Stimulated activated CD4-positive, alpha-beta T cell treated with anti-CD3 and anti-CD28 coated beads, Interleukin-15, amount 100 ng/mL, for 48 hours (primary cell): ENCODE measurements at places on chromosomes 5 and 9.

- DNase-seq = no peak
Measured at GRCh38 chr9:133167096-133167730, 3.5 kb upstream of the GBGT1 start.

- DNase-seq = no peak
Measured at GRCh38 chr5:107772418-107773310, 101.9 kb upstream of the EFNA5 start.

DNA sequence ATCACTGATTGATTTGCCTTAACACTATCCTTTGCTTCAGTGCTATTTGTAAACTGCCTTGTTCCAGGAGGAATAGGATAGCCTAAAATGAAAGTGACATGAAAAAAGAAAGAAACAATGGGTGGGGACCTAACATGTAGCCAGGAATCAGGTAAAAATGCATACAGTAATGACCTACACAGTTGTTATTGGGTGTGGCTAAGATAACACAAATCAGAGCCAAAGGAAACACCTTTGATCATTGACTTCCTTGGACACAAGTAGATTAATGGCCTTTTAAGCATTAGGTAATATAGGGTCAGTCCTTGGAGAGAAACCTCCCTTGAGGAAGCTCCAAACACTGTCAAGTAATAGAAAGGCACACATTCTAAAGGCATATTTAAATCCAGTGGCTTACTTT lies 220.4 kb downstream of the TRPM3 start:
- DNase-seq = no peak

DNA sequence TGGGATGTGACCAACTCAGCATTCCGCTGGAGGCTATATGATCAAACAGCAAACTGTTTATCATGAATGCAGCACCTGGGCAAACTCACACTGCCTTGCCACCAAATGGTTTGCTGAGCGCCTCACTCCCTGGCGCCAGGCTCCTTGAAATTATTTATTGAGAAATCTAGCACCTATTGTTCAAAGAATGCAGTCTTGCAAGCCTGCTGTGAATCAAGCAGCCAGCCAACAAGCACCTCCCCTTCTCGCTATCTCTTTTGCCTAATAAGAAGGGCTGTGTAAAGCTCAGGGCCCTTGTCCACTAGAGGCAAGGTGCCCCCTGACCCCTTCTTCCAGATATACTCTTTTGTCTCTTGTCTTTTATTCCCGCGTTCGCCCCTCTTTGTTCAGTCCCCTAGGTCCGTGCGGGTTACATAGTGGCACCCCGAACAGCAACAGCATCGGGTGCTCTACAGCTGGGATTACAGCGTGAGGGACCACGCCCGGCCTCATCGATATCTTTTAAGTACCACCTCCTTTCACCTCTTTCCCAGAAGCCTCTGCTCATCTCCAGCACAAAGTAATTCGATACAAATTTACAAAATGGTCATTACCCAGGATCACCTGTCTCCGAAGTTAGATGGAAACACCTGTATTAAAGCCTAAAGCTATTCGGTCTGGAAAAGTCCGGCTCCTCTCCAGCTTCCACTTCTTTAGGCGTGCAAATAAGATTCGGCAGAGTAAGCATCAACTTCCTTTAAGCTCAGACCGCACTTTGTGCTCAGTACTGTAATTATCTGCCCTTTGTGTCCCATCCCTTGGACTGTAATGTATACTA lies 896 bp downstream of the RIGI start:
- DNase-seq = peak; percentile 5

GRCh38 chr9:38451162-38451561 lies 26.9 kb upstream of the IGFBPL1 start:
- no peak for DNase-seq

DNA sequence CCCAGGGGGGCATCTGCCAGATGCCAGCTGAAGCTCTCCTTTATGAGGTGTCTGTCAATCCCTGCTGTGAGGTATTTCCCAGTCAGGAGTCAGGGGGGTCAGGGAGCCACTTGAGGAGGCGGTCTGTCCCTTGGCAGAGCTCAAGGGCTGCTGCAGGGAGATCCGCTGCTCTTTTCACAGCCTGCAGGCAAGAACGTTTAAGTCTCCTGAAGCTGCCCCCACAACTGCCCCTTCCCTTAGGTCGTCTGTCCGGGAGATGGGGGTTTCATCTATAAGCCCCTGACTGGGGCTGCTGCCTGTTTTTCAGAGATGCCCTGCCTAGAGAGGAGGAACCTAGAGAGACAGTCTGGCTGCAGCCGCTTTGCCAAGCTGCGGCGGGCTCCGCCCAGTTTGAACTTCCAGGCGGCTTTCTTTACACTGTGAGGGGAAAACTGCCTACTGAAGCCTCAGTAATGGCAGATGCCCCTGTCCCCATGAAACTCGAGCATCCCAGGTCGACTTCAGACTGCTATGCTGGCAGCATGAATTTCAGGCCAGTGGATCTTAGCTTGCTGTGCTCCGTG lies 148.3 kb downstream of the RPS23 start:
- no peak for DNase-seq

- DNase-seq = no peak
Measured at GRCh38 chr9:27398982-27399653, 102.2 kb upstream of the EQTN start.

DNA sequence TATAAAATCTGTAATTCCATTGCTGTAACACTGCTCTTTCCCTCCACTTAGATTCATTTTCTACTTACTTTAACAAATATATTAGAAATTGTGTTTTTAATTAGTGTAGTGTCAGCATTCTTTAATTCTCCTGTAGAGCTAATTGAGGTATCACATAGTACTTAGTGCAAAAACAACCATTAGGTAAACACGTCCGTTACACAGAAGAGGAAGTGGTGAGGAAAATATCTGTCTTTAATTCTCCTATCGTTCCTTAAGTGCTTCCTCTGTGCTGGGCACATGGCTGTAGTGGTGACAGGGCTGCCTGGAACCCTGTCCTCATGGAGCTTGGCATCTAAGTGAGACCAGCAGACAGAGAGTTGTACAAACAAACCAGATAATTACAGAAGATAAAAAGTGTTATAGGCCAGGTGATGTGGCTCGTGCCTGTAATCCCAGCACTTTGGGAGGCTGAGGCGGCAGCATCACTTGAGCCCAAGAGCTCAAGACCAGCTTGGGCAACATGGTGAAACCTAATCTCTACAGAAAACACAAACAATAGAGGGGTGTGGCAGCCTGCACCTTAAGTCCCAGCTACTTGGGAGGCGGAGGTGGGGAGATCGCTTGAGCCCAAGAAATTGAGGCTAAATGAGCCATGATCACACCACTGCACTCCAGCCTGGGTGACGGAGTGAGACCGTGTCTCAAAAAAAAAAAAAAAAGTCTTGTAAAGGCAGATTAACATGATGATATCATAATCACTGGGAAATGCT lies 36.4 kb downstream of the PARP8 start:
- DNase-seq = no peak

DNA sequence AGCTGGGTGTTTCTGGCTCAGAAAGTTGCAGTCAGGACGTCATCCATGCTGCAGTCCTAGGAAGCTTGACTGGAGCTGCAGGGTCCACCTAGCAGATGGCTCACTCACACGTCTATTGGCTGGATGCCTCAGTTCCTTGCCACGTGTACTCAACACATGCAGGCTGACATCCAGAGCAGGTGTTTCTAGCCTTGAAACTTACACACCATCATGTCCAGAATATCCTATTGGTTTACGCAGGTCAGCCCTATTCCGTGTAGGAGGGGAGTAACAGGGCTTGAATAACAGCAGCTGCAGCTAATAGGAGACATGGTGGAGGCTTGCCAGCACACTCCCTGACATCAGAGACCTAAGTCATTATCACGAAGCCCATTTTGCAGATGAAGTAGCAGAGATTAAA lies 473.5 kb downstream of the ACTL7B start:
- no peak for DNase-seq

DNA sequence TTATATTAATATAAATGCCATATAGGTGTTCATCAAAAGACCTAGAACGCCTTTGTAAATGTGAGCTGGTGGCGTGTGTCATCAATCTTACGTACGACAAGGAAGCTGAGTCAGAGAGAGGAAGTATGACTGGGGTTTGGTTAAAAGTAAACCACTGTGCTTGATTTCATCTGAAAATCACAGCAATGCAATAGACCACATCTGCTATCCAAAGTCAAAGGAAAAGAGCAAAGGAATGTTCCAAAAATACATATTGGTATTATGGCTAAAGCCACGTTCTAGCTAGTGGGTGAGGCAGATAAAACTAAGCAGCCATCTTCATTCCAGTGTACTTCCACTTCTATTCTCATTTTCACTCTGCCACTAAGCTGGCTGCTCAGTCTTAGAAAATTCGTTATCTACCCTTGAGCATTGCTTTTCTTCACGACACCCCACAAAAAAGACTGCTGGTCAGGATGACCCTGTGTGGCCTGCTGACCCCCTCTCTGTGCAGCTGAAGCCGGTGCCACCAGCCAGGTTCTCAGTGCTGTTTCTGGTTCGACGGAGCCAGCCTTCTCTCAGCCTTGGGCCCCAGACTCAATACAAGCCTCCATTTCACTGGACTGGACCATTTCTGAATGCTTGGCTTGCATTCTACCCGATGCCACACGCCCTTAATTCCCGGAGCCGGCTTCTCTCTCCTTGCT lies 23.8 kb downstream of the SHC3 start:
- DNase-seq = no peak

DNA sequence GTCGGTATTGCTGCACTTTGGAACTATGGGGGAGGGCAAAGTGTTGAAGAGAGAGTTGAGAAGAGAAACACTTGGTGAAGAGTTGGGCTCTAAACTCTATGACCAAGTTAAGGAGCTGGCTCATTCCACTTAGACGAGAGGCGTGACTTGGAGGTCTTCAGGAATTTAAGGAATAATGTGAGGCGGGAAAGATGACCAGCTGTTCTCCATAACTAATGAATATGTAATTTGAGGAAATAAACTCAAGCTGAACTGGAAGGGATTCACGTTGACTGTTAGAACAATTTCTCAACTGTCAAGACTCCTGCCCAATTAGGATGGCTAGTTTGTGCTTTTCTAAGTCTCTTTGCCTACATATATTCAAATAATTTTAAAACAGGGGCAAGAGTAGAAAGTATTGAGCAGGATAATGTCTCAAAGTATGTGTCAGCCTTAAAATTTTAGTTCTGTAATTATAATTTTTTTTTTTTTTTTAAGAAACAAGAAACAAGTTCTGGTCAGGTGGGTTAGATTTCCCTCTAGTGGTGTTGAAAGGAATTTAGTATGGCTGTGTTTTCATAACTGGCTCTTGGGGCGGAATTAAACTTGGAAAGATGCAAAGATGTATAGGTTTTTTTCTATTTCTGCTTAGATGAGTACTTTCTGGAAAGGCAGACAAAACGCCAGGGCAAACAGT lies 33.4 kb downstream of the TMEM252 start:
- DNase-seq = no peak

- no peak for DNase-seq
Measured at GRCh38 chr5:57037355-57037754, 85.4 kb upstream of the MIER3 start.

GRCh38 chr9:108156270-108156998 lies 666.9 kb upstream of the KLF4 start:
- DNase-seq = no peak

- no peak for DNase-seq
Measured at GRCh38 chr9:133405508-133406438, 12.0 kb downstream of the REXO4 start.

- DNase-seq = no peak
Measured at GRCh38 chr9:135664801-135665794, 2.0 kb downstream of the LCN9 start.

DNA sequence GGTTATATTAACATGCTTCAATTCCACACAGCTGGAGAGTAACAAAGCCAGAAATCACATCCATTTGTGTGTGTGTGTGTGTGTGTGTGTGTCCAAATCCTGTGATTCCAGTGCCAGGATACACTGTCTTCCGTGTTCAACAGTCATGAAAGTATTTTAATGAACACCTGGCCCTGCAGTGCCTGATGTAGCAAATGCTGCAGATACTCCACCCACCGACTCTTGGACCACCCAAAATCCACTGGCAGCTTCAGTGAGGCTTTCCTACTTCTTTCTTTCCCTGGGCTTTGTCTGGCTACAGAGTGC lies 13.1 kb upstream of the INSYN2B start:
- no peak for DNase-seq

DNA sequence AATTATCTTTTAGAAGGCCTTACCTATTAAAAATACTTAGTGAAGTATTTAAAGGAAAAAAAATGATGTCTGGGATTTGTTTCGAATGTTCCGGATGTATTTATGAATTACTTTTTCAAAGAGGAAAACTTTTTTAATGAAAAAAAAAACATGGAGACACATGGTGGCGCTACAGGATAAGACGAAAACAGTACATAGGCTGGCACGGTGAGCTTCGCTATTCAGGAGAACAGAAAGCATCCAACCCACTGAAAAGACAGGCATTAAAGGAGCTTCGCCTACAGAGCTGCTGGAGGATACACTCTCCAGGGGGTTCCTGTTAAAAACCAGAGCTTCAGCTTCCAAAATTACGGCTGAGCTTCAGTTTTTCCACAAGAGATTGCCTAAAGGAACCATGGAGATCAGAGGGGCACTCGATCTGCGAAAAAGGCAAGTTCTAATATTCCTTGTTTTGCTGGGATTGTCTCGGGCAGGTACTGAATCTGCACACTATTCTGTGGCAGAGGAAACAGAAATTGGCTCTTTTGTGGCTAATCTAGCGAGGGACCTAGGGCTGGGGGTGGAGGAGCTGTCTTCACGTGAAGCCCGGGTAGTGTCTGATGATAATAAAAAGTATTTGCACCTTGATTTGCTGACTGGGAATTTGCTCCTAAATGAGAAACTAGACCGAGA lies at the start of gene PCDHB14:
Gene PCDHB14 (plus strand): TSS at position 232 of the 672 bp plus-strand sequence. CDS start 163 bp downstream, at position 395.
- DNase-seq = no peak

GRCh38 chr9:32574858-32575257 lies 1.9 kb upstream of the NDUFB6 start:
- no peak for DNase-seq

DNA sequence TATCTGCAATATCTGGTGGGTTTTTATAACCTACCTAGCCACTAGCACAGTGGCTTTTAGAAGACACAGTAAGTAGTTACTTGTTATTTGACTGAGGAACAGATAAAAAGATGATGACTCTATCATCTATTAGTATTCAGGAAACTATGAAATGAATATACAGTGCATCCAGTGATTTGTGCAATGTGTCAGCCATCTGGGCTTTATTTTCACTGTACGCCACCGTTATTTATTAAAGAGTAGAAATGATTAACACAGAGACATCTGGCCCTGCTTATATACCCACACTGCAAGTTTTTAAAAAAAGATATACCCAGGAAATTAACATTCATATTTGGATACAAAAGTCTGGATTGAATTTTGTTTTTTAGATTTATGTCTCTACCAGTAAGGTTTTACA lies 408.4 kb downstream of the PDE4D start:
- no peak for DNase-seq
